ENCODE measurements at places on chromosomes 13 and 19. TPM values are rescaled to one million over a fixed set of nuclear protein-coding genes. Genes with fewer than 3 reads are reported as not detected.

NCR1 gene
- not detected for total RNA-seq

LGALS4 gene
- 0.77 TPM for total RNA-seq

C2CD4C gene
- 0.39 TPM for total RNA-seq

PLPP2 gene
- 104 TPM for total RNA-seq

FOXO1 gene
- 4.4 TPM for total RNA-seq

C1QTNF9B gene
- total RNA-seq: not detected

CEACAM1 gene
- 1.4 TPM for total RNA-seq

POLRMT gene
- 92.0 TPM for total RNA-seq

GIPC3 gene
- total RNA-seq: 0.19 TPM

CCNE1 gene
- 27.8 TPM for total RNA-seq

PRRG2 gene
- 0.54 TPM for total RNA-seq

TMPRSS9 gene
- 0.08 TPM for total RNA-seq

SYNGR4 gene
- 3.6 TPM for total RNA-seq

LHB gene
- not detected for total RNA-seq

TNFSF9 gene
- total RNA-seq: 6.4 TPM

ERICH4 gene
- not detected for total RNA-seq

IZUMO4 gene
- 0.41 TPM for total RNA-seq

S1PR4 gene
- 0.20 TPM for total RNA-seq

CYP2A7 gene
- not detected for total RNA-seq

FKRP gene
- total RNA-seq: 20.7 TPM

FPR1 gene
- total RNA-seq: not detected

KLK3 gene
- not detected for total RNA-seq

NOTCH3 gene
- 10.2 TPM for total RNA-seq

ERF gene
- 115 TPM for total RNA-seq

CYP4F8 gene
- total RNA-seq: not detected

ZNF787 gene
- total RNA-seq: 43.4 TPM

KRTDAP gene
- total RNA-seq: not detected

NUFIP1 gene
- 6.4 TPM for total RNA-seq

ZNF222 gene
- total RNA-seq: 4.1 TPM

POU2F2 gene
- total RNA-seq: 0.33 TPM

KIR3DL1 gene
- total RNA-seq: not detected

ATP4A gene
- total RNA-seq: not detected

TMEM59L gene
- 6.3 TPM for total RNA-seq

C13orf42 gene
- total RNA-seq: not detected

IGSF23 gene
- 0.26 TPM for total RNA-seq

KCNRG gene
- total RNA-seq: 0.23 TPM

SOX1 gene
- not detected for total RNA-seq

CBARP gene
- 4.0 TPM for total RNA-seq

ZNF432 gene
- total RNA-seq: 1.7 TPM

TSHZ3 gene
- 4.2 TPM for total RNA-seq

SERP2 gene
- not detected for total RNA-seq

OXGR1 gene
- not detected for total RNA-seq

ZNF320 gene
- total RNA-seq: not detected

ADPRHL1 gene
- total RNA-seq: 10.7 TPM

DMRTC2 gene
- not detected for total RNA-seq

ERFL gene
- 0.38 TPM for total RNA-seq

CYP4F2 gene
- not detected for total RNA-seq

PSG7 gene
- 0.09 TPM for total RNA-seq

FZR1 gene
- total RNA-seq: 30.2 TPM

TPTE2 gene
- not detected for total RNA-seq

FUT2 gene
- total RNA-seq: not detected

LRRC63 gene
- not detected for total RNA-seq

ZNF285 gene
- total RNA-seq: 2.4 TPM

LMTK3 gene
- 4.6 TPM for total RNA-seq

CBY2 gene
- not detected for total RNA-seq

FCGBP gene
- total RNA-seq: 1.3 TPM

CGB5 gene
- 1.0 TPM for total RNA-seq

ZNF723 gene
- total RNA-seq: not detected

NUP58 gene
- 23.5 TPM for total RNA-seq
